Spleen (tissue), 13 donors: ENCODE measurements at places on chromosomes 2 and 18. TPM values are rescaled to one million over a fixed set of nuclear protein-coding genes. Genes with fewer than 3 reads are reported as not detected.

Gene FAM124B
- total RNA-seq = 0.83 TPM

Gene PTH2R
- not detected for total RNA-seq

- H3K27me3 ChIP-seq = no peaks in the 10 kb centered on the region
- DNase-seq = no peak
- H3K4me3 ChIP-seq = no peak overlapping the region
- no peak overlapping the region for H3K27ac ChIP-seq
- peaks cover 20% of the 10 kb centered on the region for H3K36me3 ChIP-seq
Measured at GRCh38 chr2:203437511-203437910, 97.6 kb downstream of the RAPH1 start.

- no peak for DNase-seq
- H3K27me3 ChIP-seq = no peaks in the 10 kb centered on the region
- no peak overlapping the region for H3K4me3 ChIP-seq
- H3K27ac ChIP-seq = no peak overlapping the region
- H3K4me1 ChIP-seq = no peaks in the 10 kb centered on the region
Measured at GRCh38 chr2:202339071-202339870, 36.9 kb upstream of the BMPR2 start.

GRCh38 chr2:30358842-30359241 lies 88.2 kb upstream of the LCLAT1 start:
- DNase-seq = no peak
- no peak overlapping the region for H3K4me3 ChIP-seq
- H3K27ac ChIP-seq = no peak overlapping the region
- peaks cover 18% of the 10 kb centered on the region for H3K4me1 ChIP-seq
- H3K36me3 ChIP-seq = no peaks in the 10 kb centered on the region

- no peaks in the 10 kb centered on the region for H3K27me3 ChIP-seq
- DNase-seq = no peak
- H3K27ac ChIP-seq = no peak overlapping the region
- peaks cover 62% of the 10 kb centered on the region for H3K4me1 ChIP-seq
- H3K36me3 ChIP-seq = no peaks in the 10 kb centered on the region
Measured at GRCh38 chr2:120257522-120257921, 4.9 kb downstream of the RALB start.
